Stimulated activated CD4-positive, alpha-beta T cell treated with anti-CD3 and anti-CD28 coated beads, TNF-alpha, amount 100 ng/mL, for 48 hours (primary cell): ENCODE measurements at places on chromosomes 7 and 10.
A peak's percentile ranks its signal among the peaks of the same experiment; 100 is the strongest.

GRCh38 chr7:10685040-10685439 is 288.6 kb upstream of the PHF14 start:
- DNase-seq, result no peak

DNA sequence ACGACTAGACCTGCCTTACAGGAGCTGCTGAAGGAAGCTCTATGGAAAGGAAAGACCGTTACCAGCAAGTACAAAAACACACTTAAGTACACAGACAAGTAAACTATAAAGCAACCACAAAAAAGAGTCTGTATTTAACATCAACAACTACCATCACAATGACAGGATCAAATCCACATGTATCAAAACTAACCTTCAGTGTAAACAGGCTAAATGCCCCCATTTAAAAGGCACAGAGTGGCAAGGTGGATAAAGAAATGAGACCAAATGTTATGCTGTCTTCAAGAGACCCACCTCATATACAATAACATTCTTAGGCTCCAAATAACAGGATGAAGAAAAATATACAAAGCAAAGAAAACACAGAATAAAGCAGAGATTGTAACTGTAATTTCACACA is 307.0 kb upstream of the DKK1 start:
- no peak for DNase-seq

DNA sequence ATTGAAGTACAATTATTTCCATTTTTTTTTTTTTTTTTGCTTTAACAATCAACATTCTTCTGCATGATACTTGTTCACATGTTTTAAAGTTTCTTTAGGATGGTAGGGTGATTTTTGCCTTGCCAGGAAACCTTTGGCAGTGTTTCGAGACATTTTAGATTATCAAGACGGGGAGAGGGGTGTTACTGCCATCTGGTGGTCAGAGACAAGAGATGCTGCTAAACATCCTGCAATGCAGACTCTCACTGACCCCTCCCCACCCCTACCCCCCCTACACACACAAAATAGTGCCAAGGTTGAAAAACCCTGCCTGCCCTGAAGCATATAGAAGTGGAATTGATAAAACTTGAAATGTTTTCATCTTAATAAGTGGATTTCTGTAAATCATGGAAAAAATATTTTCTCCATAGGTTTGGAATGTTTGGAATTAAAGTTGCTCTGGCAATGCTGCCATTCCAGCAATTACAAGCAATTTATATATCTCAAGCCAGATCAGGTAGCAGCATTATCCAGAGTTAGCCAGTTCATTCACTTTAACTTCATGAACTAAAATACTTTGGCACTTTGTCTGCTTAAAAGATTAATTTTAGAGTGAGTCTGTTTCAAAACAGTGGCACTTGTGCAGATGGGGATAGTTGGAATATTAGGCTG is 62.1 kb downstream of the SDHAF3 start:
- peak; percentile 13 for DNase-seq

DNA sequence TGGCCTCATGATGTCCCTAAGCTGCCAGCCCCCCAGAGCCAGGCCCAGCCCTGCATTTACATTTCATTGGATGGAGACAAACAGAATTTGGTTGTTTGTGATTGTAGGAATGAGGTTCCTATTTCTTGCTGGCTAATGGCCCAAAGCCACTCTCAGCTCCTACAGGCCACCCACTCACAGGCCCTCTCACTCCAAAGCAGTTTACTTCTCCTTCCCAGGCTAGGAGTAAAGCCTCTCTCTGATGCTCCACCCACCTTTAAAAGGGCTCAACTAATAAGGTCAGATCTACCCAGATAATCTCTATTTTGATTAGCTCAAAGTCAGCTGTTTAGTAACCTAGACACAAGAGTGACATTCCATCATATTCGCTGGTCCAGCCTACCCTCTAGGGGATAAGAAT is 11.2 kb upstream of the CUZD1 start:
- no peak for DNase-seq

- peak; percentile 9 for DNase-seq
Measured at GRCh38 chr7:31488562-31489203, 25.2 kb upstream of the ITPRID1 start.

DNA sequence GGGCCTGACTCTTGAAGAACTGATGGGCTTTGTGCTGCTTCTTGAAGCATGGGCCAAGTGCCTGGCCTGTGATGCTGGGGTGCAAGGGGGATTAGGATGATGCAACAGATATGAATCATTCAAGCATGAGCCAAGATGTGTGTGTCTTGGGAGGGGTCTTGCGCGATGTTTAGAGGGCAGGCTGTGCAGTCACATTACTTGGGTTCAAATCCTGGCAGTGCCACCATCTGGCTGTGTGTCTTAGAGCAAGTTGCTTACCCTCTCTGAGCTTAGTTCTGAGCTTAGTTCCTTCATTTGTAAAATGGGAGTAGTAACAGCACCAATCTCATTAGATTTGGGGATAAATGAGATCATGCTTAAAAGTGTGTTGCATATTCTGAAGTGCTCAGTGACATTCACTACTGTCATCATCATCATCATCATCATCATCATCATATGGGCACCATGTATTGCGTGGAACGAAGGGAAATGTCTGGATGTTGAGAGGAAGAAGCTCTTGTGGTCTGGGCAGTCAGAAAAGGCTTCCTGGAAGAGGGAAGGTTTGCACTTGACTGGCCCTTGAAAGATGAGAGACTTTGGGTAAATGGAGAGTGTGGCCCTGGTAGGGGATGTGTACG is 9.3 kb downstream of the UNC5B start:
- no peak for DNase-seq

GRCh38 chr7:64632029-64632428 is 33.9 kb upstream of the ZNF107 start:
- DNase-seq, result no peak

DNA sequence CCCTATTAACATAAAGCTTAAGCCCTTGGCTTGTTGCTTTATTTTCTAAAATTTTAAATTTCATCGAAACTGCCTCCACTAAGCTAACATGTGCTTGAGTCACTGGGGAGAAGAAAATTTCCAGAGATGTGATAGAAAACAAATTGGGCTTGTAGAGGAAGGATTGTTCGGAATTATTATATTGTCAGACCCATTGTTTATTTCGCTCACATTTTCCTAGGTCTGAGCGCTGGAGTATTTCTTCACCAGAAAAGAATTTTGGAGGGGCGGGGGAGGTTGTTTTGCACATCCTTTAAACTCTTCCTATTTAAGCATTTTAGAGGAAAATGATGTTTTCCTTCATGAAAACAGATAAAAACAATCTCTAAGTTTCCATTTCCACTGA is 29.1 kb downstream of the CELF2 start:
- no peak for DNase-seq

GRCh38 chr10:97820096-97820704 is 29.4 kb upstream of the GOLGA7B start:
- no peak for DNase-seq

- DNase-seq, result no peak
Measured at GRCh38 chr7:157482025-157482424, 145.2 kb downstream of the DNAJB6 start.

GRCh38 chr7:25877802-25878789 is 273.9 kb upstream of the NFE2L3 start:
- DNase-seq, result no peak

GRCh38 chr7:146787266-146787665 is 670.7 kb downstream of the CNTNAP2 start:
- DNase-seq, result no peak

DNA sequence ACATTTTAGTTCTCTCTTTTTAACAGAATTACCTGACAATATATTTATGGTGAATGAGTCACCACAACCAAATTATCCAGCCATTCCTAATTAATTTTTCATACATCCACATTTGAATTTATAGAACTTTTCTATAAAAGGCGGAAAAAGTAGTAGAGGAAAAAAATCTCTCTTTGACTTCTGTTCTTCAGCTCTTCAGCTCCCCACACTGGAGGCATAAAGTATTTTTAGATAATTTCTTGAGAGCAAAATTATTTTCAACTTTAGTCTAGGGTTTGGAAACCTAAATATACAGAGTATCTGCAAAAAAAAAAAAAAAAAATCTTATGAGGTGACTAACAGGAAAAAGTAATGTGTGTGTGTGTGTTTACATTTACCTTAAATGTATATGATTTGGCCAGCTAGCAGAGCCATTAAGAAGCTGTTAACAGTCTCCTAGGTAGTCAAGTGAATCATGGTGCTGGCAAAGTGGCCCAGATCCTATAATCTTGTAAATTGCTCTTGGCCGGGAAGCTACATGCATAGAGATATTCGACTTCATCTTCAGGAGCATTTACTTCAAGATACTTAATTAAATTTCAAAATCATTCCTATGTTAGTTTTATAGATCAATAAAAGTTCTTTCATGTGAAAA is 383.1 kb upstream of the STEAP1 start:
- no peak for DNase-seq

- no peak for DNase-seq
Measured at GRCh38 chr7:146359176-146359575, 242.6 kb downstream of the CNTNAP2 start.

DNA sequence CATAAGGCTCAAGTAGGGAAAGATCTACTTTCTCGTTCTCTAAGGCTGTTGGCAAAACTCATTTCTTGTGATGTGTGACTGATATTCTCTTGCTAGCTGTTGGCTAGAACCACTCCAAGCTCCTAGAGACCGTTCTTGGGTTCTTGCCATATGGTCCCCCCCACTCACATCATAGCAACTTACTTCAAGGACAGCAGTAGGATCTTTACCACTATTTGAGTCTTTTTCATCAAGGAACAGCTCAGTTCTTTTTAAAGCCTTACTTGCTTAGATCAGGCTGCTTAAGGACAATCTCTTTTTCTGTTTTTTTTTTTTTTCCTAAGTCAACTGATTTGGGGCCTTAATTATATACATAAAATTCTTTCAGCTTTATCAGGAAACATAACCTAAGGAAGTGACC is 251.1 kb downstream of the GPR37 start:
- no peak for DNase-seq

- DNase-seq, result no peak
Measured at GRCh38 chr7:68125168-68125567, 1128.5 kb downstream of the TYW1 start.

DNA sequence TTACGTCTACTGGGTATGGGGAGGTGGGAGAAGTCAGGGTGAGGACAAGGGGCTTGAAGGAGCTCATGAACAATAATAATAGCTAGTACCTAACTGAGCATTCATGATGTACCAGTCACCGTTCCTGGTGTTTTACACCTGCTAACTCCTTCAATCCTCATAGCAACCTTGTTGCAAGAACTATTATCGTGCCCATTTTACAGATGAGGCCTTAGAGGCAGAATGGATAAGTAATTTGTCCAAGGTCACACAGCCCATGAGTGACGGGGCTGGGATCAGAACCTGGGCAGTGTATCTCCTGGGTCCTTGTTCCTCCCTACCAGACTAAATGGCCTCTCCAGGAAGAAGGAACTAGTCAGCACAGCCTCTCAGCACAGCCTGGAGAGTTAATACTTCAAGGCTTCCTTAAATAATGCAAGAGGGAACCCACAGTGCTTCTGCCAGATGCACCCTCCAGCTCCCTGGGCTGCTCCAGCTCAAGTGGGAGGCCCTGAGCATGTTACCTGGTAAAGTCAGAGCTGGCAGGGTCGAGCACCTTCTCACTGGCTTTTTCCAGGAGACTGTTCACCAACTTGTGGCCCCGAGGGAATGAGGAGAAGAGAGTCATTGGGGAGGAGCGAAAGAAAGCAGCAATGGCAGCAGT is 28.8 kb downstream of the RRP12 start:
- no peak for DNase-seq

- DNase-seq, result no peak
Measured at GRCh38 chr10:65416094-65416493, 1509.7 kb upstream of the LRRTM3 start.

- DNase-seq, result no peak
Measured at GRCh38 chr7:44106311-44107065, 2.3 kb downstream of the AEBP1 start.

GRCh38 chr7:87212498-87212897 is 7.0 kb downstream of the TMEM243 start:
- no peak for DNase-seq

- no peak for DNase-seq
Measured at GRCh38 chr7:157555313-157555712, 218.5 kb downstream of the DNAJB6 start.

- no peak for DNase-seq
Measured at GRCh38 chr7:157016352-157017041, 6.0 kb upstream of the MNX1 start.

- DNase-seq, result no peak
Measured at GRCh38 chr7:156206174-156206573, 393.9 kb upstream of the SHH start.

GRCh38 chr7:106616708-106617051 is 44.3 kb downstream of the CCDC71L start:
- no peak for DNase-seq

DNA sequence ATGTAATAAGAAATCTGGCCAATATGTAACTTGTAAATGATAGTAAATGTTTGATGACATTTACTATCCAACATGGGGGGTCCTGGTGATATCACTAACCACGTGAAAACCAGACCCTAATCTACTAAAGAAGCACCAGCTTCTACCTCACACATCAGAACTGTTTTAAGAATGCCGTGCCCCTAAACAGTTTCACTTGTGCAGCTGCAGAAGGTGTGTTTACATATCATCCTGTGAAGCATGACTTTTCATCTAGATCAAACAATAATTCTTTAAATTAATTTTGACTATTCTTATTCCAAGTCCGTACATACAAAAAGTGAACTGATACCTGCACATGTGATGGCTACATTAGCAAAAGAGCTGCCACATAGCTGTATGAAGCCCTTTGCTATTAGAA is 61.0 kb downstream of the STEAP1B start:
- no peak for DNase-seq

DNA sequence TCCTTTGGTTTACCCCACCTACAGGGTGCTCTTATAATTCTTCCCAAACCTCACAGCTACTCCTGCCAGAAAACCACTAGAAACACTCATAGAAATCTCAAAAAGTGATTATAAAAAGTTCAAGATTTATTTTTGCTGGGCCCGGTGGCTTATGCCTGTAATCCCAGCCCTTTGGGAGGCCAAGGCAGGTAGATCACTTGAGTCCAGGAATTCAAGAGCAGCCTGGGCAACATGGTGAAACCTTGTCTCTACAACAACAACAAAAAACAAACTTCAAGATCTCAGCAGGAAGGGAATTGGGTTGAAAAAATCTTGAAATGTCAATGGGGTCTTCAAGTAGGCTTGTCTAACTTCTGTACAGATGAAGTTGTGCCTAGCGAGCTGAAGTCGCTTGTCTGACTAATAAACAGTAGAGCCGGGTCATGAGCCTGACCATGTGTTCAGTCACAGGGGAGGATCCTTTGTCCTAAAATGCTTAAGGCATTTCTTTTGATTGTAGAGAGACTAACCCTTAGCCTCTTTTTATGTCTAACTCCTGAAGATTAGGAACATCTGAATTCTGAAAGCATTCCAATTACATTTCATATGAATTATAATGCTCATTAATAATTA is 124.6 kb downstream of the NOC3L start:
- no peak for DNase-seq

GRCh38 chr10:83713423-83713822 is 425.9 kb upstream of the GHITM start:
- no peak for DNase-seq

- DNase-seq, result peak; percentile 56
Measured at GRCh38 chr10:7409045-7409731, 1.6 kb downstream of the SFMBT2 start.

- DNase-seq, result no peak
Measured at GRCh38 chr7:100884736-100885439, 4.6 kb downstream of the UFSP1 start.
